ENCODE measurements at places on chromosomes 12 and 14.

GRCh38 chr14:76780875-76781647 is 19.8 kb downstream of the VASH1 start:
- DNase-seq, result no peak

GRCh38 chr12:16271062-16271461 is 6.4 kb downstream of the SLC15A5 start:
- DNase-seq, result no peak

GRCh38 chr14:95663226-95663797 is 22.9 kb upstream of the TCL1B start:
- peak; percentile 9 for DNase-seq

DNA sequence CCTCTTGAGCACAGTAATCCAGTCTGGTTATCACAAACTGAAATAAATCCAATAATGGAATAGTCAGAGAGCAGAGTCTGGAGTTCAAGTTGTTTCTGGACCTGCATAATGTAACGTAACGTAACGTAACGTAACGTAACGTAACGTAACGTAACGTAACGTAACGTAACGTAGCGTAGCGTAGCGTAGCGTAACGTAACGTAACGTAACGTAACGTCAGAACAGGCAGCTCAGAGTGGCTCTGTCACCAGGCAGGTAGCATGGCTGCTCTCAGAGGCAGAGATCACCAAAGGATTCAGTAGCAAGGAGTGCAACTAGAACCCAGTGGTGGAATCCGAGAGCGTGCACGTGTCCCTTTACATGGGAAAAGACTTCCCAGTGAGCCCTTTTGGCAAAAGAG is 85.7 kb upstream of the USP44 start:
- no peak for DNase-seq

DNA sequence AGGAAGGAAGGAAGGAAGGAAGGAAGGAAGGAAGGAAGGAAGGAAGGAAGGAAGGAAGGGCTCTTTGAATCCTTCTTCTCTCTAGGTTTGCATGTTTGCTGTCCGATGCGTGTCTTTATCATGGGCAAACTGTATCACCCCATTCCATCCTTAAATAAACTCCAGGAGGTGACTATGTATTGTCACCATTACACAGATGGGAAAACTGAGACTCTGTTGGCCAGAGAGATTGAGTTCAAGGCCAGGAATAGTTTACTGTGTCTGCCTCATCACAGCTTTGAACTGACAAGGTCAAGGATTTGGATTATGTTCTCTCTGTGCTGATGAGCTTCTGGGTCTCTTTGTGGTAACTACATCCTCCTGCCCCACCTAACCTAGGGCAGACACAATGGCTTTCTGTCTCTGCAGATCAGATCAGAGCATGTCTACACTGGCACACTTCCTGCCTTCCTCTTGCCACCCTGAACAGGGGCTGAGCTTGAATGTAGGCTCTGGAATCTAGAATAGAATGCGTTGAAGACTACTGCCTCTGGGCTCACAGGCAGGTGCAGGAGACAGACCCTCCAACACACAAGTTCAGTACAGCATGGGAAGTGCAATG is 78.9 kb upstream of the MAP1LC3B2 start:
- no peak for DNase-seq

DNA sequence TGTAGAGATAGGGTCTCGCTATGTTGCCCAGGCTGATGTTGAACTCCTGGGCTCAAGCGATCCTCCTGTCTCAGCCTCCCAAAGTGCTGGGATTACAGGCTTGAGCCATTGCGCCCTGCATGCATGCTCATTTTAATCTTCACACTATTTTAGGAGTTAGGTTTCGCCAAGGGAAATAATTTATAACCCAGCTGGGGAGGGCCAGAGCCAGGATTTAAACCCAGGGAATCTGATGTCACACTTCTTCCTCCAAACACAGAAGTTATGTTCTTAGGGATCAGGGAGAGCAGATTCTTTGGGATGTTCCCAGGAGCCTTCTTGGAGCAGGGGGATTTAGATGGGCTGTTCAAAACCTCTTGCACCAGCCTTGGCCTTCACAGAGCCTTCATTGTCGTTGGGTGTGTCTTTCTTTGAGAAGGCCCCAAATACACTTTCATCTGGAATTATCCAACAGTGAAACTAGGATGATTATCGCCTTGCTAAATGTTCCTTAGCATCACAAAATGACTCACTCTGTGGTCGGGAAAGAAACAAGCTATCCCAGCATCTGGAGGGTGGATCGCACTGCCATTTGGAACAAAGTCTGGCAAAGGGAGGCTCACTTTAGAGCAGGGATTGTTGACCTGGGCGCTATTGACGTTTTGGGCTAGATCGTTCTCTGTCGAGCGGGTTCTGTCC is 8.2 kb upstream of the PPP1CC start:
- no peak for DNase-seq

DNA sequence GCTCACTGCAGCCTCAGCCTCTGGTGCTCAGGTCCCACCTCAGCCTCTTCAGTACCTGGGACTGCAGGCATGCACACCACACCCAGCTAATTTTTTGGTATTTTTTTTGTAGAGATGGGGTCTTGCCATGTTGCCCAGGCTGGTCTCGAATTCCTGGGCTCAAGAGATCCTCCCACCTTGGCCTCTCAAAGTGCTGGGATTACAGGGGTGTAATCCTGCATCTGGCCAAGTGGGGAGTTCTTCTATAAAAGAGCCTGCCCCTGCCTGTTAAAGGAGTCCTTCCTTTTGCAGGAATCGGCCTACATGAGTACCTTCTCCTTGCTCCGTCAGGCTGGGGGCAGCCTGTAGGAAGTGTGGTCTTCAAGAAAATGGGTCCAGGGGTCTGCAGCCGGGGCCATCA is 54.1 kb upstream of the RASSF3 start:
- DNase-seq, result no peak

- peak; percentile 33 for DNase-seq
Observed at GRCh38 chr14:63727231-63727735, 582 bp downstream of the SGPP1 start.

All from transverse colon (tissue), 4 donors.